ENCODE measurements at places on chromosomes 3 and 15. TPM values are rescaled to one million over a fixed set of nuclear protein-coding genes. Genes with fewer than 3 reads are reported as not detected.

DNA sequence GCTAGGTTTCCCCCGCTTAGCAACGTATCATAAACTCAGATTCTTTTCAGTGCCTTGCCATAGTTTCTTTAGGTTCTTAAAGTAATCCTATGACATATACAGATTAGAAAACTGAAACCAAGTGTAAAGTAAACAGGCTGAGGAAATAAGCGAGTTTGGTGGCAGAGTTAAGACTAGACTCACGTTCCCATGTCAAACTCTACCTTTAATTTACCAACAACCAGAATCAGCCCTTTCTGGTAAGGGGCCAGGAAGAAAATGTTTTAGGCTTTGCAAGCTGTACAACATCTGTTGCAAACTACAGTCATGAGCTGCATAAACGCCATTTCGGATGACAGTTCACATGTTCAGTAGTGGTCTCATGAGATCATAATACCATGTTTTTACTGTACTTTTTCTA is 128.0 kb upstream of the PRICKLE2 start:
- DNase-seq = no peak

DNA sequence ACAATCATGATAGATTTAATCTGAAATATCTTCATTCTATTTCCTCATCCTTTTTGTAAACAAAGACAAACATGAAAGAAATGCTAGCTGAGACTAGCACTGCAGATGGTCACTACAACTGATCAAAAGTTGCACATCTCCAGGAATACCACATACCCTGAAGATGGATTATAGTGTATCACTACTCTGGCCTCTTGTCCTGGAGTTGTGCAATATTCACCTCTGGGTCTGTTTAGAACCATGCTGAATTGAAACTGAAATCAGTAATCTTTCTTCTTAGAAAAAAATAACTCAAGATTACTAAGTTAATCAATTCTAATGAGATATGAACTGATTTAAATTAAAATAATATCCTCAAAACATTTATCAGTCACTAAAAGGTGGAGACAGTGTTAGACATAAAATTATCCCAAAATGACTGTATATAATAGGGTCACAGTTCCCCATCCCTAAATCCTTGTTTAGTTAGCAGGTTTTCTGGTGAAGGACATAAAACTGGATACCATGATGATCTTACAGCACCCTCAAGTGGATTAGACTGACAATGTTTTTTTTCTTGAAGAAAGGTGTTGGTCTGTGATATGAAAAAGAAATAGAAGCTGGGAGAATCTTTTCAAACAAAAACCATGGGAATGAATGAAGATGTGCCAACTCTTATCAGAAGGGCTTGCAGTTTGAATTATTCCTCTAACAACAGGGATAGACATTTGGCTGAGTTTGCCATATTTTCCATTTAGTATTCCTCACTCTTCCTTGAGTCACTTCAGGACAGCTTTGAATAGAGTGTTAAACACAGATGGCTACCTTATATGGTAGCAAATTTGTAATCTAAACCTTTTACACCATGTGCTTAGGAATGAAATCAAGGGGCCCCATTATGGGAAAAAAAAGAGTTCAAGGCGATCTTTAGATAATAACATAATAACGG is 7.1 kb upstream of the TTC14 start:
- DNase-seq = no peak

Gene CCDC54
- total RNA-seq = not detected

Gene CPNE4
- total RNA-seq = not detected

Gene TMEM158
- total RNA-seq = 0.13 TPM

Gene LRRC49
- not detected for total RNA-seq

Gene REC114
- not detected for total RNA-seq

Data from T-cell (primary cell).